ENCODE measurements at places on chromosomes 4 and X.

DNA sequence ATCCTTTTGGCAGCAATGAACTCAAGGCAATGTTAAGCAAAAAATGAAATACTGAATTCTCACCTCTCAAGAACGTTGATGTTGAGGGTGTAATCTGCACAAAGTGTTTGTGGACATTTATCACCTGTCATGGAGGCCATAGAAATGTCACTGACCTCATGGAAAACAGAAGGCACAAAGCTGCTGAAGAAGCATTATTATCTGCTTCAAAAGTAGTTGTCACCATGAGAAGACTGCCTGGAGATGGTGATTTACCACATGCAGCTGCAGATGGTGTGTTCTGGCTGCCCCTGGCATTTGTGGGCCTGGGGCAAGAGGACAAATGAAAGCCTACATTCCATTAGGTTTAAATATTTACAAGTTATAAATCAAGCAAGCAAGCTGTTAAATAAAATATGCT lies 116.8 kb upstream of the RPS6KA3 start:
- DNase-seq = no peak

GRCh38 chrX:45775468-45775867 lies 574.8 kb upstream of the DIPK2B start:
- no peak for DNase-seq

GRCh38 chr4:128636906-128637305 lies 172.6 kb upstream of the JADE1 start:
- DNase-seq = no peak

DNA sequence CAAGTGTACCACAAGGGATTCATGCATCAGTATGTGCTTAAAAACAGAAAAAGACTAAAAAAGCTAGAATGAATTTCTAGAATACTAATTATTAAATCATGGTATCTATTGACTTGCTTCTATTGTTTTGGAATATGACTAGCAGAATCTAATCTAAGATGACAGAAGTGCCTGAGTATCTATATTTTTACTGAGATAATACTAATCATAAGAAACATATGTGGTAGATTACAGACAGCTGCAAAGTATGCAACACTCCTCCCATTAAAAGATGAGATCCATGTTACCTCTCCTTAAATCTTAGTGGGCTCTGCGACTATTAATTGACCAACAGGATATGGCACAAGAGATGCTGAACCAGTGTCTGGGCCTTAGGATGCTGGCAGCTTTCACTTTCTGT lies 89.4 kb downstream of the COL25A1 start:
- DNase-seq = no peak

GRCh38 chrX:19683817-19684216 lies 168.5 kb upstream of the MAP3K15 start:
- DNase-seq = no peak

DNA sequence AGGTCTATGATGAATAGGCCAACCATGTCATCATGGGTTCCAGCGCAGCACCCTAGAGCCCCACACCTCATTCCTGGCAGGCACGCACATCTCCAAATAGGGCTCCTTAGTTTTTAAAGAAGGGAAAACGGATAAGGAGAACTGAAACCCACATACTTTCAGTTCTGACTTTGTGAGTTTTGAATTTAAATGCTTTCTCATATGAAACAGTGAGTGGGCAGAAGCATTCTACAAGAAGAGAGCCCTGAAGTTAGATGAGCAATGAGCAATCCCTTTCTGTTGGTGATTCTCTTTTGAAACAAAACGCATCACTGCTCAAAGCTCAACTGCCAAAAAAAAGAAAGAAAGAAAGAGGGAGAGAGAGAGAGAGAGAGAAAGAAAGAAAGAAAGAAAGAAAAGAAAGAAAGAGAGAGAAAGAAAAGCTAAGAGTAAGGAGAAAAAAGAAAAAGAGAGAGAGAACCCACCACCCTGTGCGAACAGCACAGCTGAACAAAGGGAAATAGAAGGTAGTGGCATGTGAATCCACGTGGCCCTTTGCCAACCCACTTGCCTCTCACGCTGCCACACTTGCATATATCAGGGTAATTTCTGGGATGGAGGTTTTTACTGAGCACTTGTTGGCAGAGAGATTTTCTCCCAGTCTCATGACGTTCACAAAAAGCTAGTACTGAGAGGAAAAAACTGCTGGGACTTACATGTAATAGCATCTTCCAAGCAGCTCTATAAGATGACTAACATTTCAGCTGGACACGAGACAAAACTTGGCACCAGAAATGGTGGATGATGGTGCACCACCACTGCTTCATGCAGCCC lies 31.0 kb downstream of the TMSB4X start:
- DNase-seq = no peak

DNA sequence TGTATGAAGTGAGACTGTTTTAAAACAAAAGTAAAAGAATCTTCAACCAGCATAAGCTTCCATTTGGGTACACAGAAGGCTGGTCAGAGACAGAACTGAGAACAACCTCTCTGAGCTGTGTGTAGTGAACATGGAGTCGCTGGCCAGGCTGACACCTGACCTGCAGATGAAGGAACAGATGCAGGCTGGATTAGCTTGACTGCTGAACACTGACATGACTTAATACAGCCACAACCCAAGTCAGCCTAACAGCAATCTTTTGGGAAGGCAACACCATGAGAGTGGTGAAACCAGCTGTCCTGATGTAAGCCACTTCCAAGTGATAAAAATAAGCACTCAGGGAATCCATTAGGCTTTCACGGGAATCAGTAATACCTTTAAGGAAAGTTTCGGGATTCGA lies 10.1 kb downstream of the SCARB2 start:
- no peak for DNase-seq

DNA sequence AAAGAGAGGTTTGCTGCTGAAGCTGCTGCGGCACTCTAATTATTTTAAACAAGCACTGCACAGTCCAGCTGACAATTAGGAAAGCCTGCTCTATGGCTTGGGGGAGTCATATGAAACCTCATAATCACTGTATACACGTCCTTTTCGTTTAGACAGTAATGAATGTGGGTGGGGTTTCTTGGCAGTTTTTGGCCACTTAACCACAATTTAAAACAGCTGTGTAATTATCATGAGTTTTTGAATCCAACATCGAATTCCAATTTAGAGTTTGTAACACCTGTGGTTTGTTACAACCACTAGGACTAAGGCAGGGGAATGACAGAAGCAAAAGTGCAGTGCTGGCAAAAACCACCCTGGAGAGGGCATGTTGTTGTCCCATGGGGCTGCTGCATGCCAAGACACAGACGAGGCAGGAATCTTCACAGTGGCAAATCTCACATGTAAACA lies 99.5 kb downstream of the CXXC4 start:
- DNase-seq = no peak

- DNase-seq = no peak
Observed at GRCh38 chr4:146368209-146368608, 153.5 kb downstream of the SLC10A7 start.

DNA sequence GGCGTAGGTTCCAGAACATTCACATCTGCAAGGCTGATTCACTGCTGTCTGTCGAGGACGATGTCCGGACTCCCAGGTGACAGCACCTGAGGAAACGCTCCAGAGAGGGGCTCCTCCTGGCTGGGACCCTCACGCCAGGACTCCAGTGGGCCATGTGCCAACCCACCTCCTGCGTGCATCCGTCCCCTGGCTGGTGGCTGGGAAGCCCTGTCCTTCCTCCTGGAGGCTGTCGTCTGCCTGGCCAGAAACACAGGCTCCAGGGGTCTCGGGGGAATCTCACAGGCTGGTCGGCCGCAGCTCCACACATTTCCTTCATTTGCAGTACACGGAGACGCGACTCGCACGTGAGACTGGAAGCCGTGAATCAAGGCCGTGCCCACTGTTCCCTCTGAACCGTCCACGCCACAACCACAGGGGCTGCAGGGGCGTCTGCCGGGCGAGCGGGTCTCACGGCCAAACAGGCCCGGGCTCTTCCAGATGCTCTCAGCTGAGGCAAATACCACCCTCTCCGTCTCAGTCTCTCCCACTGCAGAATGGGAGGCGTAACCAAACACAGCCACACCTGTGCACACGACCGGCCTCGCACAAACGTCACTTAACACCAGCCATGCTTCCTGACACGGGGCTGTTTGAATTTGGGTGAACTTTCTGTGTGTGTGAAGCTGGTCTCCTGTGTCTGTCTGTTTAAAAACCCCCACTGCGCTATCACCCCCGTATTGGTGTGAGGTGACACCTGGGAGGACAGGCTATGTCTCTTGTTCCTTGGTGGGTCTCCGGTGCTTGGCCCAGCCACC lies 38.7 kb upstream of the MXD4 start:
- no peak for DNase-seq

DNA sequence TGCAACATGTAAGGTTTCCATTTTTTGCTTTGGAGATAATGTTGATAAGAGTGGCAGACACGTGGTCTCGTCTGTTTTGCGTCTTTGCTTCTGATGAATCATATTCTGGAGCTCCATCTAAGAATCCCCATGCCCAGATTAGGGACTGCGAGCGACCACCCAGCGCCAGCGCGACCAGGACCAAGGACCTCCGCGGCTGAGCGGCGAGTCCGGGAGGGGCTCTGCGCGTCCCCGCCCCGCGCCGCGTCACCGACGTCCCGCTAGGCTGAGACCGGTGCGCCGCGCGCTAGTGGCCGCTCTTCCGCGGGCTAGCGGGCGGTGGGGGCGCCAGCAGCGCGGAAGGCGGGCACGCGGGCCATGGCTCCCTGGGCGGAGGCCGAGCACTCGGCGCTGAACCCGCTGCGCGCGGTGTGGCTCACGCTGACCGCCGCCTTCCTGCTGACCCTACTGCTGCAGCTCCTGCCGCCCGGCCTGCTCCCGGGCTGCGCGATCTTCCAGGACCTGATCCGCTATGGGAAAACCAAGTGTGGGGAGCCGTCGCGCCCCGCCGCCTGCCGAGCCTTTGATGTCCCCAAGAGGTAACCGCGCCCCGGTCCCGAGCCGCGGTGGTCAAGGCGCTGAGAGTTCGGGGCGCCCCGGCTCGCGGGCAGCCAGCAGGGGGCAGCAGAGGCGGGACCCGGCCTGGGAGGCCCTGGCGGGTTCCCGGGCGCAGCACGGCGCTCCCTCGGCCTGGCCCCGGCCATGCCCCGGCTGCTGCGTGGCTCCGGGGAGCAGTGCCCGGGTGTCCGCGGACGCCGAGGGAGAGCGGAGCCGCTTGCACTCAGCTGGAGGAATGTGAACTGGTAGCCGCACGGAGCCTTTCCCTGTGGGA lies at the start of gene SRD5A3:
TSS of gene SRD5A3 (plus strand) at position 263 of the 871 bp plus-strand sequence. CDS start at position 358, 95 bp downstream.
- DNase-seq = peak; percentile 24

DNA sequence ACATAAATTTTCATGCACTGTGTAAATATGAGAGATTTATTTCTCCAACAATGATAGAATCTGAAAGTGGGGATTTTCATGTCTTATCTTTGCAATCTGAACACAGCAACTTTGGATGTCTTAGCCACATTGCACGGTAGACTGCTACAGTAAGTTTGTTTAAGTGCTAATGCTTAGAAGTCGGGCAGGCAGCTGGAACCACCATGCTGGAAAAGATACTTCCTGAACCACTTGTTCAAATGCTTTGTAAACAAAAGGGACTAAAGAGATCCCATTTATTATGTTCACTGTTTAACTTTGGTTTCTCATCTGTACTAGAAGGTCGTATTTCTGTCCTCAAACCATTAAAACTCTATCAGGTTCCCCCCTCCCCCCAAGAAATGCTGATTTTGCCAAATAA lies 555.9 kb upstream of the DIPK2B start:
- DNase-seq = no peak

DNA sequence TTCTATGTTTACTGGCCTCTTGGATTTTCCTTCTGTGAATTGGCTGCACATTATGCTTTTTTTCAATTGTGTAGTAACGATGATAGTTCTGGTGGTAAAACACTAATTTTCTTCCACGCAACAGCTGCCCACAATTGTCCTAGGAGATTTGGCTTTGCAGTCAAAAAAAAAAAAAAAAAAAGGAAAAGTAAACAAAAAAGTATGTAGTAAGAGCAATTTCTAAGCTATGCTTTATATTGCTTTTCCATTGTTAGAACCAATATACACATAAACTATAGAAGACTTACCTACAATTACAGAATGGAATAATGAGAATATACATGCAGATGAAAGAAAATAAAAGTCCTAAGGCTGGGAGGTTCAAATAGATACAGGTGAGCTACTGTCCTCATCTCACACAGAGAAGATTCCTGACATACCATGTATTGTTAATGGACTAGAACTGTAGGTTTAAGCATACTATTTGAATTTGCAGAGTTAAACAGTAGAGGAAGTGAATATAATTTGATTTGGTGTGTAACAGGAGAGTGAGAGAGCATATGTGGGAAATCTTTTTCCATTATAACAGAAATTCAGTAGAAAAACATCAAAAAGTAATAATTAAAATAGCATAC lies 976.2 kb downstream of the RAB28 start:
- no peak for DNase-seq

GRCh38 chr4:188485906-188486305 lies 346.7 kb downstream of the TRIML1 start:
- DNase-seq = no peak

- DNase-seq = no peak
Observed at GRCh38 chr4:138222046-138222445, 20.1 kb downstream of the SLC7A11 start.

- no peak for DNase-seq
Observed at GRCh38 chr4:127558489-127559407, 74.0 kb upstream of the INTU start.

DNA sequence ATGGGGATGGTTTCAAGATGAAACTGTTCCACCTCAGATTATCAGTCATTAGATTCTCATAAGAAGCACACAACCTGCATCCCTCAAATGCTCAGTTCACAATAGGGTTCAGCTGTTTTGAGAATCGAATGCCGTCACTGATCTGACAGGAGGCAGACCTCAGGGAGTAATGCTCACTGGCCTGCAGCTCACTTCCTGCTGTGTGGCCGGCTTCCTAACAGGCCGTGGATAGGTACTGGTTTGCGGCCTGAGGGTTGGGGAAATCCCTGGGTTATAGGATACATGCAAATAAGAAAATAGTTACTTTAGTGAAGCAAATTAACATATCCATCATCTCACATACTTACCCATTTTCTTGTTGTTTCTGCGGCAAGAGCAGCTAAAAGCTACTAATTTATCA lies 160.4 kb downstream of the MAD2L1 start:
- DNase-seq = no peak

DNA sequence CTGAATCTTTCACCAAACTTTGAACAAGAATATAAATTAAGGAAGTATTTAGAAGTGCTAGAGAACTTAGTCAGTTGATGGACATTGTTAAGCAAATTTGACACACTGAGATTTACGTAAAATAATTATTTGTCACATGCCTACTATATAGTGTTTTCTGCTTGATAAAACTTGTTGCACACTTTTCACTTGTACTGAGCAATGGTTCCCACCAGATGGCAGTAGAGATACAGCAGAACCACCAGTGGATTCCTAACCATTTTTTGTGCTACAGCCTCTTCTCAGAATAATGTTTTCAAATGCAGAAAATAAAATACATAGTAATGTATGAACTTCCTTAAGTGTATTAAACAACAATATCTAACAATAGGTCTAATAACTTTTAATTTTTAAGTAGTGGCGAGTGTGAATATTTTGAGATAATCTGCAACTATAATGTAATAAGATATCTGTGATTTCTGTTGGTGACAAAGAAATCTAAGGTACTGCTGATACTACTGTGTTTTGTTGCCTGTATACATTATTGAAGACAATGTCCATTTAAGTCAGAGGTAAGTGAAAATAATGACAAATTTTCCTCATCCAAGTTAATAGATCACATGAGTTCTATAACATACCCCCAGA lies 81.2 kb downstream of the APOOL start:
- no peak for DNase-seq

- DNase-seq = no peak
Observed at GRCh38 chr4:138348055-138348454, 105.9 kb upstream of the SLC7A11 start.
